Occipital lobe (tissue), 3 donors: ENCODE measurements at places on chromosomes 3 and 15. TPM values are rescaled to one million over a fixed set of nuclear protein-coding genes. Genes with fewer than 3 reads are reported as not detected.

DNA sequence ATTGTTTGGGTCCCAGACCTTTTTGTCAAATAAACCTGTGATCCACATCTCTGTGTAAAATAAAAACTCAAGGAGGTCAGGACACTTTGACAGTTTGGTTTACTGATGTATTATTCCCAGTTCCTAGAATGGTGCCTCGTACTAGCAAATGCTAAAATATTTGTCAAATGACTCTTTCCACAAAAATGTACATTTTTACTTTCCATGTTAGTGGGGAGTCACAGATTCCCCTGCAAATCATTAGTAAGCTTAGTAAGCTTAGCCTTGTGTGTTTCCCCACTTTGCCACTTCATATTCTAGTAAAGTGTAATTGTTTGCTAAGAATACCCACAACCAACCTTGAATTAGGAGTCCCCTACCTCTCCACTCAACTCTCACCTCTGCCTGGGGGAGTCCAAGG lies 2.4 kb upstream of the MAGI1 start:
- DNase-seq: no peak

DNA sequence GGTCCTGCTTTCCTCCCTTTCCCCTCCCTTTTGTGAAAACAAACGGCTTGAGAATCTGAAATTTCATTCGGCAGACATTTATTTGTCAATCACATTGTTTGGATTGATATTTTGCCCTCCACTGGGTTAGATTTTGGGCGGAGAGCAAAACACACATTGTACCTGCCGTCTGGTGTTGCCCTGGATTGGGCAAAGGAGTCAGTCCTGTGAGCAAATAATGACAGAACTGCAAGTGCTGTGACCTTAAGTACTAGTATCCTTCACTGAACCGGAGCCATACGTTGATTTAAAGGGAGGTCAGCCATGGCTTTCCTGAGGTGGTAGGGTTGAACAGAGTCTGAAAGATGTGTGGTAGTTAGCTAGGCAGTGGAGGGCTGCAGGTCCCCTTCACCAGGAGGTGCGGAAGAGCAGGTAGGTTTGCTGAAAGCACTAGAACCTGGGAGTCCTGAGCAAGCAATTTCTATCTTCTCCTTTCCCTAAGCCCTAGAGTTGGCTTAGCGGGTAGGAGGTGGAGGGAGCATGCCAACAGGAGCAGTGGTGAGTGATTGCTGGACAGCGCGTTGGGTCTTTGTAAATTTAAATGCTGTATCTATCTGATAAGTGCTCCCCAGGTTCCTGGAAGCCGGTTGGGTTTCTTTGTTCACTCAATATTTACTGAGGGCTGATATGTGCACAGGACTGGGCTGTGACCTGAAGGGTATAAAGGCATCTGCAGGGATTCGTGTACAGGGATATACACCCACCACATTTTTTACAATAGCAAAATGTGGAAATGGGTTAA lies 2.0 kb downstream of the PDIA5 start:
- DNase-seq: no peak

DNA sequence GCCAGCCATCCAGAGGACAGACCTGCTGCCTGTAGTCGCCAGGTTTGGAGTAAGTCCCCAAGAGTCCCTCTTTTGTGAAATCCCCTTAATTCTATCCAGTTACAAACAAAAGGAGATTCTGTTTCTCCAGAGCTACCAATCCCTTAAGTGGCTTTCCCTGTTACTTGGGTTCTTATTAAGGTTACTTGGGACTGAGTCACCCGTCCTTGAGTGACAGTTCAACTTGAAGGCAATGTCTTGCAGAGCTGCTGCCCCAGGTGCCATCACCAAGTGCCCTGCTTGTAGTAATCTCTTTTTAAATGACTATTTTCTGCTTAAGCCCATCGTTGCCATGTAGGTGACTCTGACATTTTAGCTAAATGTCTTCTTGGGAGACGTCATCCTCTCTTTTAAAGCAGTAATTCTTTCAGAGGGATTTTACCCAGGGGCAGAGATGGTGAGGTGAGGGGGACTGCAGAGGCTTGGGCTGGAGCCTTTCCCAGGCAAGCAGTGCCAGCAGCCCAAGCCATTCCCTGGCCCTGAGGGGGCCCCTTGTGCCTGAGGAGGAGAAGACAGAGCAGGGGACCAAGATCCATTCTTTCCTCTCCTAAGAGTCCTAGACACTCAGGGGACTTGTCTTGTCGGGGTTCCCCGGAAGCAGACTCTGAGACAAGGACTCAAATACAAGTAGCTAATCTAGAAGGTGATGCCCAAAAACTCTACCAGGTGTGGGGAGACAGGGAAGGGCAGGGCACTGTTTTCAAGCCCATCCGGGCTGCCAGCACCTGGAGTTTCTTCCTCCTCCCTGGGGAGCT lies 253.7 kb downstream of the PLCL2 start:
- no peak for DNase-seq

GRCh38 chr15:60376677-60377095 lies 21.1 kb downstream of the ANXA2 start:
- DNase-seq: no peak

DNA sequence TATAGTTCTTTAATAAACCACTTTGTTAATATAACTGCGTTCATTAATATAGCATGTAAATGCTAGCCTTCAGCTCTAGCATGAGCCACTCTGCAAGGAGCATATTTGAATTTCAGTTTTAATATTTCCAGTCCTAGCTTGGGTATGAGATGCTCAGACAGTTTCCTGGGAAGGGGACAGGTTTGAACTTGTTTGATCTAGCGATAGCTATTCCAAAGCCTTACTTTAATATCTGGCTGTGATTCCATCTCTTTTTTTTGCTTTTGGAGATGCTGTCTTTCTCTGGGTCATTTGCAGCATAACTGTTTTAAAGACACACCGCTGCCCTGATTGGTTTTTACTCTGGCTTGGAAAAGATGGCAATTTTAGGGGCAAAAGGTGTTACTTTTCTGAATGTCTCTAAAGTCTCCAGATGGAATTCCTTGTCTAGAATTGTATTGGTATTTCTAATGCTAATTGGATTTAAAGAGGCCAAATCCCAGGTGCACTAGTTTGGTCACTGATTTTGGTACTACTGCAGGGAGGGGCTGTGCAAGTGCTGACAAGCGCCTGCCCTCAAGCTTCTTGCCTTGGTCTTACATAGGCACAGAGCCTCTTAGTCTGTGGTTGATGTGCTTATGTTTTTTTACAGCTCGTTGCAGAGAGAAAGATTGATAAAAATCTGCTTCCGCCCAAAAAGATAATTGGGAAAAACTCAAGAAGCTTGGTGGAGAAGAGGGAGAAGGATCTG lies 2.8 kb downstream of the NISCH start:
- DNase-seq: no peak

- no peak for DNase-seq
Measured at GRCh38 chr15:67097930-67098740, 32.7 kb downstream of the SMAD3 start.

DNA sequence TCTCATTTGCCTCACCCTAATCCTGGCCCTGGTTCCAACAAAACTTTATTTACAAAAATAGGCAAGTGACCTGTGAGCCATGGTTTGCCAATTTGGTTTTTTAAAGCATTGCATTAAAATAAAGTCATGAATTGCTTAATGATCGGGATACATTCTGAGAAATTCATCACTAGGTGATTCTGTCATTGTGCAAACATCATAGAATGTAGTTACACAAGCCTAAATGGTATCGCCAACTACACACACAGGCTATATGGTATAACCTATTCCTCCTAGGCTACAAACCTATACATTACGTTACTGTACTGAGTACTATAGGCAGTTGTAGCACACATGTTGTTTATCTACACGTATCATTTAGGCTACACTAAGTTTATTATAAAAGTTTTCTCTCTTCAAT lies 45.9 kb upstream of the SSR3 start:
- no peak for DNase-seq

GRCh38 chr3:102057781-102058421 lies 208.6 kb downstream of the NFKBIZ start:
- DNase-seq: no peak

DNA sequence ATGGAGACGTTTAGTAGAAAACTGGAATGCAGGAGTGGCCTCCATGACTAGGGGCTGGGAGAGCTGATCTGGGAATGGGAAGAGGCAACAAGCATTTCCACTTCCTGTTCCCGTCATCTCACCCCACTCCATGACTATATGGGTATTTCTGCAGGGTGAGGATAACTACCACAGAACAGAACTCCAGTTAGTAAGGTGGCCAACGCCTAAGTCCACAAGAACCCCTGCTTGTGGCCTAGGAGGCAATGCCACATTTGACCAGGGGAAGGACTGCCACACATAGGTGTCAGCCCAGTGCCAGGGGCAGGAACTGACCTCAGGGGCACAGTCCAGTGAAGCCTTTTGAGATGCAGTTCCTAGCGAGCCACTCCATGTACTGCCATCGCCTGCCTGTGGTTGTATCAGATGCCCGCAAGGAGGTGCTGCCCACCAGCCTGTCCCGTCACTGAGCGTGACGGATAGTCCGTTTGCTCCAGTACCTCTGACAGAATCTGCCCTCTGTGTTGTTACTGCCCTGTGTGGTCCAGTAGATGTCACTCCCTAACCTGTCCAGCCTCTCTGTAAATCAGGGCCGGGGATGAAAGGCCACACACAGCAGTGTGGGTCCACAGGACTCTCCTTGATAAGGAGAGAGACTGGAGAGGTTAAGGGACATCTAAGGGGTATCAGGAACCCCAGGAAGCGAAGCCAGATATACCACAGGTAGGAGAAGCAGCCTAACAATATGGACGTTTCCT lies 3.5 kb upstream of the MTFMT start:
- DNase-seq: no peak

DNA sequence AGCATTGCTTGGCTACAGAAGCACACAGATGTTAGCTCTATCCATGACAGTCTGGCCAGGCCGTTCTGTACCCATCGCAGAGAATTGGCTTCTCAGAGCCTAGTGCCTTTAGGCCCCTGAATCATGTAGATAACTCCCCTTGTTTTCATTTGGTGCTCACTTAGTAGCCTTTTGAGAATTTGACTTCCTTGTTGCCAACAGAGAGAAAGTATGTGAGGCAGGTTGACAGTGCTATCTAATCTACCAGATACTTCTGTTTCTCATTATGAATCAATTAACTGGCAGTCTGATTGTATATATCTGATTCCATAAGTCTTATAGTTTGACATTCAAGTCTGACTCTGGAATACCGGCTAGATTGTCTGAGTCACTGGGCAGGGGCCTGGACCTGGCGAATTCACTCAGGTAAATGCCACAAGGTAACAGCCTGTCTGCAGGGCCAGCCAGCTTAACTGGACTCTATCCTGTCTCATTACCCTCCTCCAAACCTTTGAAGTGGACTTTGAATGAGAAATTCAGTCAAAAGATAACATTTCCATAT lies 160.2 kb downstream of the GHSR start:
- DNase-seq: no peak

DNA sequence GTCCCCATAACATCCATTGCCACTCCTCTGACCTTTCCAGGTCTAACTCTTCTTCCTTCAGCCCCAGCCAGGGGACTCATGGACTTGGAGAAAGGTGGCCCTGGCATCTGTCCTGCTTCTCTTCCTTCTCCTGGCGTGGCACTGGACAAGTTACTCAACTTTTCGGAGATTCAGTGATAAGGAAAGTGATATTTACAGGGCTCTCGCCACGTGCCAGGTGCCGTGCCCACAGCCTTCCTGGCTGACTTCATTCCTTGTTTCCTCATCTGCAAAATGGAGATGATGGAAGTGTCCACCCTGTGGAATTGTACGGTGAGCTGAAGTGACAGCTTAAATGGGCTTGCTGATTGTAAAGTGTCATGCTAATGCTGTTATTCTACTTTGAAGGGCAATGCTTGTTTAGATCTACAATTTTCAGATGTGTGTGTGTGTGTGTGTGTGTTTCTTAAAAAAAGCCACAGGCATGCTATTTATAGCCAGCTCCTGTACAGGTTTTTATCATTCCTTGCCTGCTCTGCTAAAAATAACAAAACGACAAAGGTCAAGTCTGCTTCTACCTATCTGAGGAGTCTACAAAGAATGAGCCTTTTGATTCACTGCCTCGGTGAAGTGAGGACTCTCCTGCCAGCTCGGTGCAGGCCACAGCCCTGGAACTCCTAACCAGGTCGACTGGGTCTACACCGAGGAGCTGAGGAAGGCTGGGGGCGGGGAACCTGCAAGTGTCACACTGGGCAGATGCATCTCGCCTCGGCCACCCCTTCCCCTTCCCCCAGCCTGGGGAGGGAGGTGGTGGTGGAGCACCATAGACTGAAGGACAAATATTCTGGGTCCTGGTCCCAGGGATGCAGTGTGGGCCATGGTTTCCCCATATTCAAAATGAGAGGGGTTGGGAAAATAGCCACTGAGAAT lies 11.4 kb upstream of the ATP2B2 start:
- DNase-seq: no peak

GRCh38 chr3:95049841-95050240 lies 987.0 kb downstream of the NSUN3 start:
- no peak for DNase-seq

DNA sequence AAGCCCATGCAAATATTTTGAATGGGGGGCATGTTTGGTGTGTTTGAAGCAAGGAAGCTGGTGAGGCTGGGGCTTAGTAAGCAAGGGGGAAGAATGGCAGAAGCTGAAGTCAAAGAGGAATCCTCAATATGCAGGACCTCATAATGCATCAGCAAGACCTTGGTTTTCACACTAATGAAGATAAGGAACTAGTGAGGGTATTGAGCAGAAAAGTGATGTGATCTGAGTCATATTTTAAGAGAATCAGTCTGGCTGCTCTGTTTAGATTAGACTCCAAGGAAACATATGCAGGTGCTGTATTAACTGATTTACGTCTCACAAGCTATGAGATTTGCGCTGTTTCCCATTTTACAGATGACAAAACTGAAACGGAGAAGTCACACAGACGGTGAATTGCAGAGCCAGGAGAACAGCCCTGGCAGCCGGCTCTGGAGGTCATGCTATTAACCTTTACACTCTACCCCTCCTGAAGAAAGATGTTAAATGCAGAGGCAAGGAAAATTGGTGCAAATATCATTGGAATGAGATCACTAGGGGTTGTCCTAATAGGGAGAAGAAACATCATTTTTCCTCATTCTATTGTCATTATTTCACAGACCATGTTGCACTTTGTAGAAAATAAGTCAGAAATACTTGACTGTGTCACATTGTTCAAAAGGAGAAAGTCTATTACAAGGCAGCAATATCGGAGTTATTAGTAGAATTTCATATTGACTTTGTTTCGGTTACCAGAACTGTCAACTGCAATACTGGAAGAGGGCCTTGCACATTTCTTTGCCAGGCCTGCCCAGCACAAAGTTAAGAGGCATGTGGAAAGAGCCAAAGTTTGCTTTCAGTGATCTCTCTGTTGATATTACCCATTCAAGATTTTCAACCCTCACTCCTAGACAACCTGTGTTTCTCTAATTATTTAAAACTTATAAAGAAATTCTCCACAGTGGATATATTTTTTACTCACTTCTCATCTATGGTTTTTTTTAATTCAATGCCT lies 64.9 kb downstream of the COL8A1 start:
- no peak for DNase-seq

GRCh38 chr3:88033808-88034207 lies 25.0 kb downstream of the CGGBP1 start:
- DNase-seq: no peak

GRCh38 chr3:116417151-116417550 lies 28.1 kb downstream of the LSAMP start:
- no peak for DNase-seq

RBPMS2 gene
- total RNA-seq: not detected

MRPS25 gene
- total RNA-seq: 17.8 TPM

SLC51B gene
- not detected for total RNA-seq

NR1I2 gene
- total RNA-seq: 0.16 TPM

MGA gene
- total RNA-seq: 112 TPM

SLC38A3 gene
- total RNA-seq: 5.0 TPM

B3GALNT1 gene
- 133 TPM for total RNA-seq

CYP1A2 gene
- not detected for total RNA-seq
